Renal pelvis (tissue), 12 donors: ENCODE measurements at places on chromosomes 2 and 18. TPM values are rescaled to one million over a fixed set of nuclear protein-coding genes. Genes with fewer than 3 reads are reported as not detected.

Gene RAB6C
- 0.52 TPM for polyA plus RNA-seq

Gene CROCC2
- polyA plus RNA-seq: 0.04 TPM

Gene WIPF1
- 26.3 TPM for polyA plus RNA-seq

Gene KCNE4
- polyA plus RNA-seq: 15.3 TPM

Gene STRADB
- 110 TPM for polyA plus RNA-seq

Gene ZSWIM2
- polyA plus RNA-seq: not detected

Gene CTNNA2
- 4.2 TPM for polyA plus RNA-seq

Gene LRRC30
- 0.11 TPM for polyA plus RNA-seq

Gene LONRF2
- 1.9 TPM for polyA plus RNA-seq

Gene SERPINB12
- polyA plus RNA-seq: not detected

Gene MALL
- polyA plus RNA-seq: 16.0 TPM

Gene LBH
- 98.0 TPM for polyA plus RNA-seq

Gene POTEJ
- polyA plus RNA-seq: not detected

Gene SPATA3
- not detected for polyA plus RNA-seq

Gene KCNG2
- 0.33 TPM for polyA plus RNA-seq

Gene LIMS1
- polyA plus RNA-seq: 53.8 TPM

Gene GPR17
- 0.95 TPM for polyA plus RNA-seq

Gene SERPINB3
- not detected for polyA plus RNA-seq

Gene GPR45
- polyA plus RNA-seq: not detected

Gene LRP1B
- 1.3 TPM for polyA plus RNA-seq

Gene PSD4
- 14.1 TPM for polyA plus RNA-seq

Gene ZCCHC2
- 17.5 TPM for polyA plus RNA-seq

Gene CYBRD1
- 34.0 TPM for polyA plus RNA-seq

Gene SPIRE1
- 35.0 TPM for polyA plus RNA-seq

Gene MRPS9
- 52.7 TPM for polyA plus RNA-seq

Gene PDCL3
- polyA plus RNA-seq: 37.4 TPM

Gene KLHL14
- 29.1 TPM for polyA plus RNA-seq

Gene ACVR1C
- 0.43 TPM for polyA plus RNA-seq

Gene POTEC
- polyA plus RNA-seq: 0.09 TPM

Gene FRZB
- 9.3 TPM for polyA plus RNA-seq

Gene M1AP
- 0.75 TPM for polyA plus RNA-seq

Gene ACMSD
- 40.8 TPM for polyA plus RNA-seq

Gene ASXL3
- polyA plus RNA-seq: 7.9 TPM

Gene CRYGD
- not detected for polyA plus RNA-seq

Gene SERPINB8
- polyA plus RNA-seq: 3.7 TPM

Gene RPRM
- polyA plus RNA-seq: 4.7 TPM

Gene RAB27B
- 3.6 TPM for polyA plus RNA-seq

Gene RNMT
- 61.0 TPM for polyA plus RNA-seq

Gene STPG4
- 0.14 TPM for polyA plus RNA-seq

Gene KCNS3
- polyA plus RNA-seq: 6.9 TPM

Gene ONECUT2
- polyA plus RNA-seq: 0.13 TPM

Gene PLCD4
- polyA plus RNA-seq: 9.6 TPM

Gene RBBP8
- polyA plus RNA-seq: 42.9 TPM

Gene GAREM1
- polyA plus RNA-seq: 30.8 TPM

Gene TNS1
- polyA plus RNA-seq: 75.9 TPM
